ENCODE measurements at places on chromosomes 1 and 21.

DNA sequence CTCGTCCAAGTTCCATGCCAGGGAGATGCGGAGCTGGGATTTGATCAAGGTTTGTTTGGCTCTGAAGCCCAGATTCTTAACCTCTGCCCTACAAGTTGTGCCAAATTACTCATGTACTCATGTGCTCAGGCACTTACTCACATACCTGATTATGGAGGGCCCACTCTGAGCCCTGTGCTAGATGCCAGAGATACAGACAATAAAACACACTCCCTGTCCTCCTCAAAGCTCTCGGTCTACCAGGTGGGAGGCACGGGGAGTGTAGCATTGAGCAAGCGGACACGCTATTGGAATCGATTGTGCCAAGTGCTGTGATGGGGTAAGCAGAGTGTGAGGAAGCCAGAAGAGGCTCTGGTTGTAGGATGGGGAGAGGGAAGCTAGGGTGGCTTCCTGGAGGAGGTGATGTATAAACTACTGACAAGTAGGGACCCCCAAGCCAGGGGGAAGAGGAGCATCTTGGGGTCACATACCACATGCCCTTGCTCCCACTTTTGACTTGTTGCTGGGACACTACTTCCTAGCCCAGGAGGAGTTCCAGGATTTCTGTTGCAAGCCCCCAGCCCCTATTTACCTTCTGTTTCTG lies 49.8 kb upstream of the IFNLR1 start:
- no peak for DNase-seq

- no peak for DNase-seq
These were observed 461.9 kb upstream of the RGS18 start for GRCh38 chr1:191696354-191696753.

DNA sequence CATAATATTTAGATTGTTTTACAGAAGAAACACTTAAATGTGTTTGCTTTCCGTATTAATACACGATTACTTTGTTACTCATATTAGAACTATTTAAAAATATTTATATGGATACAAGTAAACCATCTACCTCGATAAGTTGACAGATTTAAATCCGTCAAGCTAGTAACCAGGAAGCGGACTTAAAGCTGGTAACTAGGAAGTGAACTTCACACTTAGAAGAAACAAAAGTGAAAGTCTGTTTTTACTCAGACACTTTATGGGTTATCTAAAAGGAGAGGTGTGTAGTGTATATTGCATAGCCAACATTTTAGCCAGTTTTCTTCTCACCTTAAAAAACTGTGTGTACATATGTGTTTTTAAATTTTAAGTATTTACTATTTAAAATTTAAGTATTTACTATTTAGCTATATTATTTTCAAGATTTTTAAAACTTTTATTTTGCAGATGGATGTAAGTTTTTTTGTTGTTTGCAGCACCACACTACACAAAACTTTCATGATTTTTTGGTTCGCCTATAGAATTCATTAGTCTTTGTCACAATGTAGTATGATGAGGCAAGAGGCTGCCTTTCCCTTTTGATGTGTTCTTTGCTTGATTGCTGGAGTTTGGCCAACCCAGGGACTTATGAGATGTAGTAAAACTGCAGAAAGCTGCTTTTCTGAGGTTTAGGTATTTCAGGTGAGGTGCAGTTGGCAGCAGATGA lies 2.7 kb downstream of the USP25 start:
- DNase-seq = peak; percentile 39

DNA sequence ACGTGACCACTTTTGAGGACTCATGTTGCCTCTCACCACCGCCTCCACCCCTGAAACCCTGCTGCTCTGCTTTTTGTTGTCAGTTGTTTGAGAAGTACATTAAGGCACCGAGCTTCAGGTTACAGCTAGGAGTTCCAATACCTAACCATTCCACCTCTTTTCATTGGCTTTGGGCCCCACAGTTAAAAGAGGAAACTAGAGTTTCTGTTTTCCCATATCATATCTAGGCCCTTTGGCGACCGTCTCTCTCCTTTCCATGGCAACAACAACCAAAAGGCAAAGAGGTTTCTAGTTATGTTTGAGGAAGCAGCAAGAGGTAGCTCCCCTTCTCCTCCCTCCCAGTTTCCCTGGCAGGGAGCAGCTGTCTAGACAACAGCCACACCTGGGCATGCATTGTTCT lies 5.9 kb downstream of the ANKRD35 start:
- DNase-seq = peak; percentile 84

DNA sequence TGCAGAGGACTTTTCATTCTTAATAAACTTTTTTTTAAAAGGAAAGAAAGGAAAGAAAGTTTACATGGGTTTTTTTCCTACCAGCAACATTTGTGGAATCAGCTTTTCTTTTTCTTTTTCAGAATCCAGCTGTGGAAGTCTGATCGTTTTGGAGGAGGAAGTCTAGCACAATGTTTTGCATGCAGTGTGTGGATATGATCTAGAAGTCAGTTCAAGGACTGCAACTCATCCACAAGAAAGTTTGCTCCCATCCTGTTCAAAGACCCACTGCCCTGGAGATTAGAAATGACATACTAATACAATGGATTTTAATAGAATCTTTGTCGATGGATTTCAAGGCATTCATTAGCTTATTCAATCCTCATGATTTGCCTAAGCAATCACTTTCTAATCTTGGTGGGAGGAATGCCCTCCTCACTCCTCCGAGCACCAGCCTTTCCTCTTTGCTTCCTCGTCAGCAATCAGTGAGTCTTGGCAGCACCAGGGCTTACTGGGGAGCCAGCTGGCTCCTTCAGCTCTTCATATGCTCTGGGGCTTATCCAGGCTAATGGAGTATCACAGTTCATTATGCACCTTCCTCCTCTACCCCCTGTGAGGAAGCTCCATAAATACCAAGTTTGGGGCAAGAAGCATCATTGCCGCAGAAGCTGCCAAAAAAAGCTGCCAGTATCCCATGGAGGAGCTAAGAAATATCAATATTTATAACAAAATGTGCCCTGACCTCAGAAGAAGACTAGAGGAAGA lies 392.3 kb upstream of the PKN2 start:
- no peak for DNase-seq

DNA sequence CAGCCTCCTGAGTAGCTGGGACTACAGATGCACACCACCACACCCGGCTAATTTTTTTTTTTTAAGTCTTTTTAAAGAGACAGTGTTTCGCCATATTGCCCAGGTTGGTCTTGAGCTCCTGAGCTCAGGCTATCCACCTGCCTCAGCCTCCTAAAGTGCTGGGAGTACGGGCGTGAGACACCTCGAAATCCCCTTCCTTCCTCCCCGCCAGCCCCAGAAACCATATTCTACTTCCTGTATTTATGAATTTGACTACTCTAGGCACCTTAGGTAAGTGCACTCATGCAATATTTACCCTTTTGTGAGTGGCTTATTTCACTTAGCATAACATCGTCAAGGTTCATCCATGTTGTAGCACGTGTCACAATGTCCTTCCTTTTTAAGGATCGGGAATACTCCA lies 6.9 kb upstream of the LRP8 start:
- DNase-seq = no peak

DNA sequence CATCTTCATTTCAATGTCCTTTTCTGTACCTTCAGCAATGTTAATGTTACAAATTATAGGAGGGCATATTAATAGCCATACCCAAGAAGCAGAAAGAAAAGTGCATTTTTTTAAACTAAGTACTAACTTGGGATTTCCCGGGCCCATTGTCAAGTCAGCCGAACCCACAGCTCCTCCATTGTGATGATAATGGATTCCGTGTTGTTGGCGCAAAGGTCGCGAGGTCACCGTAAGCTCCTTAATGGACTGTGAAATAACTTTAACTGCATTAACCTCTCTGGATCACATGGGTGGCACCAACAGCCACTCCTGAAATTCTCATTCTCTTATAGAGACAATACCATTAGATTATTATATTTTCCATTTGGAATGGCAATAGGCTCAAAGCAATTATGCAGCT lies 250.6 kb upstream of the RRP15 start:
- no peak for DNase-seq

GRCh38 chr21:45292399-45293219 lies 4.9 kb upstream of the POFUT2 start:
- DNase-seq = peak; percentile 24

DNA sequence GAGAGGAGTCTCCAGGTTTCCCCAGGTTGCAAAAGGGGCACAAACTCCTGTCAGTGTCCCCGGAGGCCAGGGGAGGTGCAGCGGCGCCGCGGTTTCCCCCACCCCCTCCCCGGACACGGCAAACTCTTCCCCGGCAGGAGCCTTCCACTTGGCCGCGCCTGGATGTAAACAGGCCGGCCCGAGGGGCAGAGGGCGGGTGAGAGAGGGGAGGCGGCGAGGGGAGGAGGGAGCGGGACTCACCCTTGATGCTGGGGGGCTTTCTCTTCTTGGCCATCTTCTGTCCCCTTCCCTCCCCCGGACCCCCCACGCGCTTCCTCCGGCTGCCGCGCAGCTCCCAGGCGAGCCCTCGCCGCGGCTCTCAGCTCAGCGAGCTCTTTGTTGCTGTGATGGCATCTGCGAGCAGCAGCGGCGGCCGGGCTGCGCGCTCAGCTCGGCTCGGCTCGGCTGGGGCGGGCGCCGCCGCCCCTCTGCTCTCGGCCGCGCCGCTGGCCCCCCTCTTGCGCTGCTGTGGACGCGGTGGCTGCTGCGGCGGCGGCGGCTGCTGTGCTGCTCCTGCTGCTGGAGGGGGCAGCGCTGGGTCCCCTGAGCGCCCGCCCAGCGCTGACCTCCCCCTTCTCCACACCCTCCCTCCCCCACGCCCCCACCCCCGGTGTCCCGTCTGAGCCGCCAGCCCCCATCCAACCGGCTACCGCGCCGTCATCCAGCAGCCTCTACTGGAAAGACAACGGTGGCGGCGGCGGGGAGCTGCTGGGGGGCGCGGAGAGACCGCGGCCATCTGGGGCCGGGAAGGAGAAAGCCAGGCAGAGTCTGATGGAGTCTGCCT lies 4.9 kb upstream of the SLC44A5 start:
- peak; percentile 38 for DNase-seq

DNA sequence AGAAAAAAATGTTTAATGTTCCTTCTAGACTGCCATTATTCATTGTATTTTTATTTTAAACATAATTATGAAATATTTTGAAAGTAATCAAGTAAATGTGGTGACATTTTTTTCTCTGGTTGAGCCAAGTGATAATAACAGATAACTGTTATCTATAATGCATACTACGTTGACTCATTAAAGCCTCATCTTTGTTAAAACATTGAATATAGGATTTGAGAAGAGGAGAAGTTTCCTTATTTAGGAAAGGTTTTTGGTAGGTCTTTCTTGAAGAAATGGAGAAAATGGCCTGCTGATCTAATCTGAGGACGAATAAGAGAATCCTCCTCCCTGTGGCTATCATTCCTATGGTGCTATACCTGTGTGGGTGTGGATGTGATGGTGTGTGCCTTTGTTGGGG lies 89.0 kb downstream of the NFIA start:
- no peak for DNase-seq

- DNase-seq = no peak
These were observed 232.5 kb downstream of the NCAM2 start for GRCh38 chr21:21230672-21231071.

DNA sequence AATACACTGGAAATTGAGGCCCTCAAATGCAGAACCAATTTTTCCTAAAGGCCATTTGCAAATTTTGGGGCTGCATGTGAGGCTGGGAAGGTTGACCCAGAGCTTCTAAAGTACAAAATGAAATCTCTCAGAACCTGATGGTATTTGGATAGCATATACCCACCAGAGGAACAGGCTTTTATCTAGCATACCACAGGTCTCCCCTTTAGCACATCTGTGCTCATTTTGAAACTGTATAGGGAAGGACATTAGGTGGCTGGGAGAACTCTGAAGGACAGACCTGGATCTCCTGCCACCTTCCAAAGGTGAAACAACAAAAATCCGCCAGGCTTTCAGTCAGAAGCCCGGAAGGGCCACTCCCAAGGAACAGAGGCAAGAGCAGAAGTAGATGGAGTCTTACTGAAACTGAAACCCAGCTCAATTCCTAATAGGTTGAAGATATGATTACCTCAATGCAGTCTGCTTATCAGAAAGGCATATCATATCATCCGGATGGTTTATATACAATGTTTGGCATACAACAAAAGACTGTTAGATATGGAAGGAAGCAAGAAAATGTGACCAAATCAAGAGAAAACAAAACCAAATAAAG lies 11.6 kb downstream of the CD55 start:
- no peak for DNase-seq

All from NCI-H774 (cell line).